Amygdala (tissue), 56 donors: ENCODE measurements at places on chromosomes 16 and 17.

GRCh38 chr17:41652461-41652970 is 28.1 kb upstream of the KRT17 start:
- DNase-seq = no peak

- DNase-seq = no peak
These were observed 159.1 kb downstream of the UTP18 start for GRCh38 chr17:51419476-51419875.

DNA sequence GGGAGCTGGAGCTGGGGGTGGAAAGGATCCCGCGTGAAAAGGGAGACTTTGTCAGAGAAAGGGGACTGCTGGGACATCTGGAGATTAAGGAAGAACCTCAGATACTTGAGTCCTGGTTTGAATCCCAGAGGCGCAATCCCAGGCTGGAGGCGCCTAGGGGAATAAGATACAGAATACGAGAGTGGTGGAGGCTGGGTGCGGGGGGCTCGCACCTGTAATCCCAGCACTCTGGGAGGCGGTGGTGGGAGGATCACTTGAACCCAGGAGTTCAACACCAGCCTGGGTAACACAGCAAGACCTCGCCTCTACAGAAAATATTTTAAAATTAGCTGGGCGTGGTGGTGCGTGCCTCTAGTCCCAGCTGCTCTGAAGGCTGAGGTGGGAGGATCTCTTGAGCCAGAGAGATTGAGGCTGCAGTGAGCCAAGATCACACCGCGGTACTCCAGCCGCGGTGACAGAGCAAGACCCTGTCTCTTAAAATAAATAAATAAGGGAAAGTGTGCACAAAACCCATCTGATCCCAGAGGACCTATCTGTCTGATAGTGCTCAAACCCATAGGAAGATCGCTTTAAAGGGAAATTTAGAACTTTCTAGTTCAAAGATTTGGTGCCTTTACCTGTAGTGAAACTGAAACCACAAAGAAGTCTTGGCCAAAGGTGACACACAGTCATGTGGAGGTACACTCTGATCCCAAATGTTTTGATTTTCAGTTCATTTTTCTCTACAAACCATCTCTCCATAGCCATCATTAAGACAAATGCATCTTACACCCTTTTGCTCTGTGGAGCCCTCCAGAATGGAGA is 617 bp upstream of the SCRN2 start:
- no peak for DNase-seq

- no peak for DNase-seq
These were observed 12.5 kb downstream of the SLC7A5 start for GRCh38 chr16:87856791-87857228.

DNA sequence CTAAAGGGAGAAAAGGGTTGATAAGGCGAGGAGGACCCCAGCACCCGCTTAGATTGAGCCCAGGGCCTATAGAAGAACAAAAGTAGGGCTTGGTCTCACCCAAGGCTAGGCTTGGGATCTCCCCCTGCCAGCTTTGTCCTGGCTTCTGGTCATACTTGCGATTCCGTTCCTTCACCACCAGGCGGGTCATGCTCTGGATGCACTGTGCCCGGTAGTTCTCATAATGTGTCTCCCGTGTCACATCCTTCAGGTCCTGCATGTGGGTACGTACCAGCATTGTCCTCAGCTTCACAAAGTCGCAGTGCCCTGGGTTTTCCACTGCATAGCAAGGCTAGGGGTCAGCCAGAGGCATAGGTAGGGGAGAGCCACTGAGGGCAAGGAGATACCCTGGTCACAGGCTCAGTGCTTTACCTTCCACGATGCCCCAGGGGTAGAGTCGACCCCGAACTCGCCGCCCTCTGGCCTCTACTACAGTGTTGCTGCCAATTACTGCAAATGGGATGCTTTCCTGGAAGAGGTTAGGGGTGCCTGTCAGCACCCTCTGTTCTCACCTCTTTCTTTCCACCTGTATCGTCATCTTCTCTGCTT is 6.5 kb upstream of the MTMR4 start:
- no peak for DNase-seq
